ENCODE measurements at places on chromosomes 5 and 9.

GRCh38 chr5:71564895-71565294 is 22.2 kb upstream of the MCCC2 start:
- no peak for DNase-seq

DNA sequence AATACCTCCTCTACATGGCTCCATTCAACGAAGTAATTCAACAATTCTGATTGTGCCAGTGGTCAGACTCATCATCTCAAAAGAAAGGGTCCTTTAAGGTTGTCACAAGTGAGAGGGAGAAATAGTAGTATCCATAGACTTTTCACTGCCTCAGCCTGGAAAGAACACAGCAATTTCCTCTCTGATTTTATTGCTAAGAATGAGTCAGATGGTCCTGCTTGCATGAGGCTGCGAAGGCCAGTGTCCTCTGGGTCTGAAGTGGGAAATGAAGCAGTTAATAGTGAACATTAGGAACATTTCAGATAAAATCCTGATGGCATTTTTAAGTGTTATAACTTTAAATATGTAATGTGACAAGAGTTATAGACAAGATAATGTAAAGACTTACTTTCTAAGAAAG is 979.0 kb downstream of the EFNA5 start:
- no peak for DNase-seq

DNA sequence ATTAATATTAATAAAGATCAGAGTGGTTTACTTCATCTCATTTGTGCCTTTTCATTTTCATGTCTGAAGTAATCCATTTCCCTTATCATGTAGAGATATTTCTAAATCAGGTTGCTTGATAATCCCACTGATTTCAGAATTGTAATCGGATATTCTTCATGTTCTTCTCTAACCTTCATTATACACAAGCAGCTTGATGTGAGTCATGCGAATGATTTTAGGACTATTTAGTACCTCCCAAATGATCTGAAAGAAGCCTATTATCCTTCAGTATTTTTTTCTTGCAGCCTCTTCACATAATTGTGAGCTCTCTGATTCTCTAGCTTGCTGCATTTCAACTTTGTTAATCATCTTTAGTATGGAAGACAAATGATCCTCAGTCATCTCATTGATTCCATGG is 182.0 kb downstream of the GIN1 start:
- DNase-seq: no peak

- DNase-seq: no peak
These were observed 23.5 kb downstream of the DAB2IP start for GRCh38 chr9:121674952-121675351.

- DNase-seq: no peak
These were observed 255.4 kb downstream of the SMARCA2 start for GRCh38 chr9:2270565-2270964.

DNA sequence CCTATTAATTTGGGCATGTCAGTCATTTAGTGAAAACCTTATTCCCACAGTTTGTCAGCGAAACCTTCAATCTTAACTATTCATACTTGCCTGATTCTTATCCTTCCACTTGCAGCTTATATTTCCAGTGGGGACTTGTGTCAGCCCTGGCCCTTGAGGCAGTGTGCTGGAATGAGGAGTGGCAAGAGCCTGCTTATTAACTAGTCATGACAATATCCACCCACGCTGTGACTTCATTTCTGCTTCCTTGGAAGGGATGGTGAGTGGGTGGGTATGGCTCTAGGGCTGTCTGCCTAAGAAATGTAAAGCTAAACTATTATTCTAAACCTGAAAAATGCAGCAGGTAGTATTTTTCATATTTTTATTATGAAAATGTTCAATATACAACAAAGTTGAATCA is 34.0 kb upstream of the LURAP1L start:
- DNase-seq: no peak

DNA sequence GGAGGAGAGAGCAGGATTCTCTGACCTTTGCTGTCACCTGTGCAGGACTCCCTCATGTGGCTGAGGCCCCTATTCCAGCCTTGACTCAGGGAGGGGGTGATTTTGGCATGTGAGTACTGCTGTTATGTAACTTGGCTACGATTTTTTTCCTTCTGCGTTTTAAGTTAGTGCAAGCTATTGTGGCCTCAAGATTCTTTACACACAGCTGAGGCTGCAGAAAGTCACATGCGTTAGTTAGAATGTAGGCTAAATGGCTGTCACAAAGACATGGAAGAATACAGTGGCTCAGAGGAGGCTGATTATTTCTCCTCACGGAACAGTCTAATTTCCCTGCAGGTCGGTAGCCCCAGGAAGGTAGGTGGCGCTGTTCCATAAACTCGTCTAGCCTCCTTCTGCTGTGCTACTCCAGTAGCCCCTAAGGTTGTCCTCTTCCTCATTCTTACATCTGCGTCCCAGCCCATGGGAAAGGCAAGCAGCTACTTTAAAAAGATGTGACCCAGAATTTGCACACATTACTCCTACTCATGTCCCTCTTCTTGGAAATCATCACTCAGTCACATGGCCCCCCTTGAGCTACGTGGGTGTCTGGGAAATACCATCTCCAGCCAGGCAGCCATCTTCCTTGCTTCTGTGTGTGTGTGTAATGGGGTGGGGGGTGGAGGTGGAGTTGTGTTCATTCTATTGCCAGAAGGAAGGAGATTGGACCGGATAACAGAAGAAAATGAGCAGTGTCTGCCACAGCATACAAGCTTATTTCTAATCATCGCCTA is 486.6 kb downstream of the CCDC171 start:
- DNase-seq: no peak

DNA sequence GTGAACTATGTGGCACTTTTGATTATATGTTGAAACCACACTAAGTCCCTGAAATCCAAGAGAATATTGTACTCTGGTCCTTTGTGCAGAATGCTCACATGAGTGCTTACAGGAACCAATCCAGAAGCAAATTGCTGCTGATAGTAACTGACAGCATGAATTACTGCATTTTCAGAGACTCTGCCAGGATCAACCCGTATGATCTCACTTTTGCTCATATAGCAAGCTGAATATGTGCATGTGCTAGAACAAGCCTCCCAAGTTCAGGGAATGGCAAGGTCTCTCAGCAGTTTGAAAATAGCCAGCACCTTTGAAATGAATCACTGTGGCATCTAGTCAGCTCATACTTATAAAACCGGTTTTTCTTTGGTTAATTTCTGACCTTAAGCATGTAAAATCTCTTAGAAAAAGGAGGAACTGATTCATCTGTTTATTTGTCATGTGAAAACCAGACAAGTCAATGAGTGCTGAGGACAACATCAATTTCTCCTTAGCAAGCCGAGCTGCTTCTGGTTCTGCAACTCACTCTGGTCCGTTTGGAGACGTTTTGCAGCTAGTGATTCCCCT is 215.7 kb upstream of the ELL2 start:
- DNase-seq: no peak

DNA sequence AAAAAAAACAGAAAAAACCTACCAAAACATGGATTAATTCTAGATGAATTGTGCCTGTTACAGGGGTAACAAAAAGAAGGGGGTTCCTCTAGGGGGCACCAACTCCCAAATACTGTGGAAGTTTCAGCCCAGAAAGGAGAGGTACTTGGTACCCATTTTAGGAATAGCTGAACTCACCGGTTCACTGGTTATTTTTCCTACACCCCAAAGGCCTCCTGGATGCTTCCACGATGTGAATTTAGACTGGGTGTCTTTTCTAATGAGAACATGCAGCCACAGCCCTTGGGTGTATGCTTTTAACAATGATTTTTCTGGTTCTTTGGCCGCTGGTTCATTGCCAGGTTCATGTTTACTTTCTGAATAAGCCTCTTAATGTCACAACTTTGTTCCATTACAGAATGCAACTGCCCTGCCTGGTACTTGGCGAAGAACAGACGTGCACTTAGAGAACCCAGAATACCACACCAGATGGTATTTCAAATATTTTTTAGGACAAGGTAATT is 46.7 kb downstream of the GARNL3 start:
- DNase-seq: no peak

- DNase-seq: no peak
These were observed 92.1 kb downstream of the TMEM167A start for GRCh38 chr5:82984786-82985735.

DNA sequence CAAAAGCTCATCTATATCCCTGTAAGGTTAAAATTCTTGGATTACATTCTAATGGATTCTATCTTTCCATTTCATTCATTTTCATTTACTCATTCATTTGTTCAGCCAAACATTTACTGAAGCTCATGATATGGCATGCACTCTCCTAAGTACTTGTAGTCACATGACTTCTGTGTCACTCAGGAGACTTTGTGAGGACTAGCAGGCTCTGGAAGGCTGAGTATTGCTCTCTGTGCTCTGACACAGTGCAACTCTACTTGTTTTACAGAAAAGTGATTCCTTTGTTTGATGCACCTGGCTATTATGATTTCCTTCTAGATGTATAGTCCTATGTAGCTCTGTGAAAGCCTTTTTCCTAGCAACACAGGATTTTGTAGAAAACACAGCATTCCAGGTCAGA is 53.0 kb downstream of the YIPF5 start:
- DNase-seq: no peak
